Panc1 (cell line): ENCODE measurements at places on chromosomes 5 and 9. TPM values are rescaled to one million over a fixed set of nuclear protein-coding genes. Genes with fewer than 3 reads are reported as not detected.

Gene ZNF462
- total RNA-seq: 34.8 TPM

Gene CORO2A
- total RNA-seq: 2.0 TPM

Gene C5orf58
- 0.15 TPM for total RNA-seq

Gene PCDHB9
- total RNA-seq: 1.8 TPM

Gene SLC46A2
- not detected for total RNA-seq

Gene GMCL2
- not detected for total RNA-seq

DNA sequence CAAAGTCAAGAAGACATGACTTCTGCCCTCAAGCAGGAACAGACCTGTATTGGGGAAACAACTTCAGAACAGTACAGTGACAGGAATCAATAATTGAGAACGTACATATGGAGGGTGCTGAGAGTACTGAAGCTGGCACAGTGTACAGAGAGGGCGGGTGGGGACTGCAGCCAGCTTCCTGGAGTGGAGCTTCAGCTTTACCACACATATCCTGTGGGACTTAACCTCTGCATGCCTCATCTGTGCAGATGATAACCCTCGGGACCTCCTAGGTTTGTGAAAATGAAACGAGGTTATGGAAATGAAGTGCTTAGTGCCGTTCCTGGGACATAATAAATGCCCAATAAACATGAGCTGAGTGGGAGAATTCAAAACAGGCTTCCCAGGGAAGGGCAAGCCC, 22.1 kb upstream of the RARS1 start:
- no peak for DNase-seq

DNA sequence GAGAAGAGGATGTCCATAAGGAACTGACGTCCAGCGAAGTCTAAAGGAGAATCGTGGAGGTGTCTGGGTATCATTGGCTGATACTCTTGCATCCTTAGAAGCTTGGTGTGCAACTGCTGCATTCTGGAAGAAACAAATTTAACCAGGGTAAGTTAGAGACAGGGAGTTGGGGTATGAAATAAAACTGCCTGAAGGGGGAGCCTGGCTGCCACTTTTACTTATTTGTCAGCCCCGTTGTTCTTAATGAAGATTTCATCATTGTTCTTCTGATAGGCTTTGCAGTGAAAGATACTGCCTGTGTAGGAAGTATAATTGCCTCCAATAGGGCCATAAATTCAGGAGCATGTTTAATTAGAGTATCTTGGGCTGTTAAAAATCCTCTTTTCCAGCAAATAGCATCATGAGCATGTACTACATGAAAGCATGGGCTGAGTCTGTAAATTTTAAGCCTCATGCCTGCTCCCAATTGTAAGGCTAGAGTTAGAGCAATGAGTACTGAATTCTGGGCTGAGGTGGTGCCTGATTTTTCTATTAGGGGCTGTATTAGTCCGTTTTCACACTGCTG, 1264.5 kb upstream of the ACO1 start:
- DNase-seq: no peak

- no peak for DNase-seq
Measured at GRCh38 chr9:88007291-88007650, 32.9 kb upstream of the CDK20 start.

- no peak for DNase-seq
Measured at GRCh38 chr9:1748407-1748806, 266.7 kb upstream of the SMARCA2 start.

- DNase-seq: no peak
Measured at GRCh38 chr9:87178302-87178701, 231.0 kb upstream of the GAS1 start.

GRCh38 chr5:86970361-86970760, 297.3 kb upstream of the RASA1 start:
- DNase-seq: no peak

GRCh38 chr5:132773114-132773513, 3.9 kb downstream of the SEPTIN8 start:
- DNase-seq: no peak

DNA sequence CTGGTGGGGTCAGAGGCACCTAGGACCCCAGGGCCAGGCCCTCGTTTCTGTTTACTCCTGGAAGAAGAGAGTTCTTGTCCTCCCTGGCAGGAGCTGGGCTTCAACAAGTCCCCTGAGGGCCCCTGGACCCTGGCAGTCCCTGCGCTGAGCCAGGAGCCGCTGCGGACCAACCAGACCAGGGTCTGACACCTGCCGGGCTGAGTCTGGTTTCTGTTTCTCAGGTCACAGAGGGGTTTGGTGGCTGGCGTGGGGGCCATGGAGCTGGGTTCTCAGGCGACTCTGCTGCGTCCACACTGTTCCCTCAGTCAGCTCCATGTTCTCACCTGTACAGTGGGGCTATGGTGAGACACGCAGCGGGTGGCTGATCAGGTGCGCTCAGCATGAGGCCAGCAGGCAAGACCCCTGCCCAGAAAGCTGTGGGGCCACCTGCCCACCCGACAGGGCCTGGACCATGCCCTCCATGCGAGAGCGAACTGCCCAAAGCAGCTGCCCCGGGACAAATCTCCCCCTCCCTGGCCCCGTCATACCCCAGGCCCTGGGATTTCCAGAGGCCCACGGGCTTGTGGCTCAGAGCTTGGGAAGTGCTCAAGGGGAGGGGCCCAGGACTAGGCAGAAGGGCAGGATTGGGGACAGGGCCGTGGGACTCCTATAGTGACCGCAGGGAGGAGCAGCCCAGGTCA, 17.9 kb upstream of the NOTCH1 start:
- no peak for DNase-seq

GRCh38 chr9:137492464-137493363, 33.6 kb upstream of the NSMF start:
- no peak for DNase-seq

GRCh38 chr5:159427180-159428012, 97.1 kb upstream of the IL12B start:
- DNase-seq: no peak

DNA sequence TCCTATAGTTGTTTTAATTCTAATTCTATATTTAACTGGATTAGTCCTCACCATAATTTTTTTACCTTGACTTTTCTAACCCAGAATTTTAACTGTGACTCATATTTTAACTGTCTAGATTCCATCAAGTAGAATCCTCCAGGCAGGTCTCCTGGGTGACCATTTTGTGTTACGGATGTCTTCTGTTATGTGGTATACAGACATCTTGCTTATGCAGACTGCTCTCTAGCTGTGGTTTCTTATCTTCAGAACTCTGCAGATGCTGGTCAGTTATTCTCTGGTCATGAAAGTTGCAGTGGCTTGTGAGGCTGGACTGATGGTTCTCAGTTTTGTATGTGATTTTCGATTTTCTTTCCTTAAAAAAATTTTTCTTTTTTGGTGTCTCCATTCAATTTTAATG, 139.4 kb downstream of the ATG10 start:
- DNase-seq: no peak

- DNase-seq: no peak
Measured at GRCh38 chr5:35096216-35096615, 48.5 kb upstream of the AGXT2 start.
